Cardiac fibroblast (primary cell): ENCODE measurements at places on chromosomes 16 and 17.
A peak's percentile ranks its signal among the peaks of the same experiment; 100 is the strongest.

DNA sequence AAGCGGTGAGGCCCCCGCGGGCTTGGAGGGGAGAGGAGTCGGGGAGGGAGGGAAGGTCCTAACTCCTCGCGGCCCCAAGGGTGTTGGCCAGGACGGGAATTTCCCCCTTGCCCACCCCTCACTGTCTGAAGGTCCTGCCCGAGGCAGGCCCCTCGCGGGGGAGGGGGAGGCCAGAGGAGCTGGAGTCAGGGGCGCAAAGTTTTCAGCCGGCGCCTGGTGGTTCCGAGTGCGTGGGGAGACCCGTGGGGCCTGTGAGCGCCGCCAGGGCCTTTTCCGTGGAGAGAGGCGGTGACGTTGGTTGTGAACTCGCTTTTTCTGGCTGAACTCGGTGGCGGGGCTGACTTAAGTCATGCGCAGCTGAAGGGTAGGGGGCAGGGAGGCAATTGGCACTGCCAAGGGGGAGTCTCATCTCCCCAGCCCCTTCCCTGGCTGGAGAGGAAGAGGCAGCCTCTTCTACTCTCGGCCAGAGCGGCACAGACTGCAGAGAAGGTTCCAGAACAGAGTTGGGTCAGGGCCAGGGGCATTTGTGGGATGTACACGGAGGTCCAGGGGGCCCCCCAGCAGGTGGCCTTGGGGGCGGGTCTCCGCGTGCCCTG, 1.5 kb downstream of the CACNA1H start:
- DNase-seq: peak; percentile 39

GRCh38 chr16:81842564-81843242, 63.6 kb downstream of the PLCG2 start:
- no peak for DNase-seq

DNA sequence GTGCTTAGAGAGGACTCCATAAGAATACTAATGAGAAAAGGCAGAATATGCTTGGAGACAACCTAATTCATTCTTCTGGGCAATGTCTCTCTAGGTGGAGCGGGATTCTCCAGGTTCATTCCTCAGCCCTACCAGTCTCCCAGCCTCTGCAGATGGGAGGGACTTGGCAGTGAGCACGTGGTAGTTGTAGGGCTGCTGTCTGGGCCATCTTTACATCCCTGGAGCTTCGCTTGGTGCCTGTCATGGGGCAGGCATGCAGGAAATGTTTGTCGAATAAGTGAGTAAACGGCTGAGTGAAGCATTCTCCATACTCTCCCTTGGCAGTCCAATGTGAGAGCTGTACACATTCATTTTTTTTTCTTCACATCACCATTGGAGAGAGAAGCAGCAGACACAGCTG, 387.5 kb downstream of the UTP18 start:
- no peak for DNase-seq

DNA sequence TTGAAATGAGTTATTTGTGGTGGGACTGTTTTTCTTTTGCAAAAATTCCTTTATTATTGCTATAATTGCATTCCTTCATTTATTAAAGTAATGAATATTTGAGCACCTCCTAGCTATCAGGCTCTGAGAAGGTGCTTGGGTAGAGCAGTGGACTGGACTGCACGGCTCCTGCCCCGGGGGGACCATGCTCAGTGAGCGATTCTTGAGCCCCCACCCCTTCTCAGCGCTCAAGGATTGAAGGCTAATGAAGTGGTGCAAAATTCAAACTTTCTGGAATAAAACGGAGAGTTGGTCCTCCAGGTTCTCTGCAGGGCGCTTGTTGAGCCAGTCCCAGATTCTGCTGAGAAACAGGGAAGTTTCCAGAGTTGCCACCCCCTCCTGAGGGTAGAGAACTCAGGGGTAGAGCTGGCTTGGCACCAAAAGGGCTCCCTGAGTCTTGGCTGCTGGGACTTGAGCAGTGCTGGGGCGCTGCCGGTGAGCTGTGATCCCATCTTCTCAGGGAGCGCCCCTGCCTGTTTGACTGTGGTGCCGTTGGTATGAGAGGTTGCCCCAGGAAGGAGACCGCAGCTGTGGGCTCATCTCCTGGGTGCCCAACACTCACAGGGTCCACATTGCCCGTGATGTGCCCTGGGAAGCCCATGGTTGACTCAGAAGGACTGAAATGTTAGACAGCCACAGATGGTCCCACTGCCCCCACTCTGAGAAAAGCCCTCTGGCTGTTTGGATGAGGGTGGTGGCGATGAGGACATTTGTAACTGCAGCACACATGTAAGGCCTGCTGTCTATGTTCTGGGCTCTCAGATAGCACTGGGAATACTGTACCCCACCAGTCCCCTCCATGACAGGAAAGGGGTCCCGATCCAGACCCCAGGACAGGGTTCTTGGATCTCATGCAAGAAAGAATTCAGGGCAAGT, 20.0 kb downstream of the KSR1 start:
- no peak for DNase-seq

DNA sequence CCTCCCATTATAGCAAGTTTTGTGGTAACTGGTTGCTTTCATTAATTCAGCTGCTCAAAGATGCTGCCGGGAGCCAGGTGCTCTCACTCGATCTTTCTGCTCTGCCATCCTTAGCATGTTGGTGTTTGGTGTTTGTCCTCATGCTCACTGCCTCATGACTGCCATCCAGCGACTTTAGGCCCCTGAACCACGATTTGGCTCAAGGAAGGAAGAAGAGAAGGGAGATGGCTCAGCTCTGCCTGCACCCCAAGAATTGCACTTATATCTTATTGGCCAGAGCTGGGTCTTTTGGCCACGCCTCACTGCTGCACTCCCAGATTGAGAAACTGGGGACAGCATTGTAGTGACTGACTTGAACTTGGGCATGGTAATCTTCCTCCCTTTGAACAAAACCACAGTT, 52.7 kb downstream of the ARSG start:
- no peak for DNase-seq

- no peak for DNase-seq
Observed at GRCh38 chr17:50642722-50643656, 8.3 kb downstream of the ABCC3 start.
